ENCODE measurements at places on chromosomes 1 and 21.

DNA sequence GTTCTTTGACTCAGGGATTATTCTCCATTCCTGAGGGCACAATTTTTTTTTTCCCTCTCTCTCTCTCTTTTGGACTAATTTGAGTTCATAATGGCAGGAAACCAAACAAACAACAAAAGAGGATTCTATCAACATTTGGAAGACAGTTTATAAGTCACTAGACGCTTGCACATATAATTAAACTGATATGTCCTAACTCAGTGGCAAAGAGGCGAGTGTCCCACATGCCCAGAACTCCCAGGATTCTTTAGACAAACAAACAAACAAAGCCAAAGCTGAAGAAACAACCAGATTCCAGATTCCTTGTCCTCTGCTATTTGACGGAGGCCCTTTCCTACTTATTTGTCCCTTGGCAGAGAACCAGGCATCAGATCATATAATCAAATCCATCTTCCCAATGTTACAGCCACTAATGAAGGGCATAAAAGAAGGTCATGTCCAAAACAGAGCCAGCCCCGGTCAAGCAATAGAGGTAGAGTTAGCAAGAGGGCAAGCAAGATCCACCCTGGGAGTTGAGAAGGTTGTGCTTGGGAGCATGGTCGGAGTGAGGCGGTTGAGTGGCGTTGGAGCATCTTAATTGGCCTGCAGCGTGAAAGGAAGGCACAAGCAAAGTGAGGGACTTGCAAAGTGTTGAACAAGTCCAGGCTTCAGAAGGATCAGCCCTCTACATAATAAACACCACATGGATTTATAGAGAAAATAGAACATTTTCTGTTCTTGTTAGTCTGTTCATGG, 30.3 kb downstream of the ZNF362 start:
- no peak for DNase-seq

GRCh38 chr1:209443361-209443931, 140.1 kb upstream of the CAMK1G start:
- no peak for DNase-seq

GRCh38 chr1:157000686-157001085, 44.9 kb downstream of the ARHGEF11 start:
- DNase-seq: no peak

- DNase-seq: no peak
Observed at GRCh38 chr1:179586107-179586823, 5.4 kb upstream of the TDRD5 start.

- no peak for DNase-seq
Observed at GRCh38 chr21:46211376-46211775, 17.2 kb downstream of the LSS start.

GRCh38 chr1:109508001-109508872, 1.3 kb downstream of the AMIGO1 start:
- no peak for DNase-seq

DNA sequence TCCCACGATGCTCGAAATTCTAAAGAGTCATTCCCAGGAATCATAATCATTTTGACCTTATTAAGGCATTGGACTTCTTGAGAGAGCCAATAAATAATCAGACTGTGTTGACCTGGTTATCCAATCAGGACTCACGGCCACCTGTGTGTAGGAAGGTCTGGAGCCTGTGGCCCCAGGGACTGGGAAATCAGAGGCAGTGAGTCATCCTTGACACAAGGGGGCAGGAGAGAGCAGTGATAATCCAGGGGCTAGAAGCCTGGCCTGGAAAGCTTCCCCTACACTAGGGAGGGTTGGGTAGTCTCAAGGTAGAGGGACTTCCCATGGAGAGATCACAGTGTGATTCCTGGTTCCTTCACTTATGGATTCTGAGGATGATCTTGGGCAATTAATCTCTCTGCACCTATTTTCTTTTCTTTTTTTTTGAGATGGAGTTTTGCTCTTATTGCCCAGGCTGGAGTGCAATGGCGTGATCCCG, 4.7 kb downstream of the MR1 start:
- peak; percentile 42 for DNase-seq

DNA sequence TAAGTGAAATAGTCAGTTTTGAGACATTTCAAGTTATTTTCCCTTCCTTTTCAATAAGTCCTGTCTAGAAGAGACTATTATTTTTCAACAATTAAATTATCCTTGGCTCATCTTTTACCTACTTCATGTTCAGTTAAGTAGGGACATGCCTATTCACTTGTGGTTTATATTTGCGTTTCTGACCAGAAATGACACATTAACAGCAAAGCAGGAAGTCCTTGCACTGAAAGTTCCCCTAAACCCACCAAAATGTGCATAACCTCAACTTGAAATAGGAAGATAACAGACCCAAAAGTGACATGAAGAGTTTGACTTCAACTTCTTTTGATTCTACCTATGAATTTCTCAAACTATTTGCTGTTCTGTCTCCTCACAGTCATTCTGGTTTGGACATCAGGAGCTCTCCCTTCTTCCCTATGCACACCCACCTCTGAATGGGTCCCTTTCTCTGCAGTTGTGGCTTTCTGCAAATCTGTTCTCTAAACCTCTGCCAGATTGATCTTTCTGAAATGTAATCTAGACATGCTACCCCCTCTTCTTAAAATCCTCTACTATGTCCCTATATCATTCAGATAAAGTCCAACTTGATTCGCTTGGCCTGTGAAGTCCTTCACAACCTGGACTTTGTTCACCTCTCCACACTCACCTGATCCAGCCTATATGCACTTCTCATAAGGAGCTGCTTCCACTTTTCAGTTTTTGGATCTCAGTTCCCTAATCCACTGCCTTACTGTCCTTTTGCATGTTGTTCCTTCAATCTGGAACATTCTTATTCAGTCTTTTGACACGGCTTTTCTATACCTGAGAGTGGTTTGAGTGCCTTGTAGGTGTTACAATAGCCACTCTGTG, 661.5 kb upstream of the ADGRL4 start:
- no peak for DNase-seq

DNA sequence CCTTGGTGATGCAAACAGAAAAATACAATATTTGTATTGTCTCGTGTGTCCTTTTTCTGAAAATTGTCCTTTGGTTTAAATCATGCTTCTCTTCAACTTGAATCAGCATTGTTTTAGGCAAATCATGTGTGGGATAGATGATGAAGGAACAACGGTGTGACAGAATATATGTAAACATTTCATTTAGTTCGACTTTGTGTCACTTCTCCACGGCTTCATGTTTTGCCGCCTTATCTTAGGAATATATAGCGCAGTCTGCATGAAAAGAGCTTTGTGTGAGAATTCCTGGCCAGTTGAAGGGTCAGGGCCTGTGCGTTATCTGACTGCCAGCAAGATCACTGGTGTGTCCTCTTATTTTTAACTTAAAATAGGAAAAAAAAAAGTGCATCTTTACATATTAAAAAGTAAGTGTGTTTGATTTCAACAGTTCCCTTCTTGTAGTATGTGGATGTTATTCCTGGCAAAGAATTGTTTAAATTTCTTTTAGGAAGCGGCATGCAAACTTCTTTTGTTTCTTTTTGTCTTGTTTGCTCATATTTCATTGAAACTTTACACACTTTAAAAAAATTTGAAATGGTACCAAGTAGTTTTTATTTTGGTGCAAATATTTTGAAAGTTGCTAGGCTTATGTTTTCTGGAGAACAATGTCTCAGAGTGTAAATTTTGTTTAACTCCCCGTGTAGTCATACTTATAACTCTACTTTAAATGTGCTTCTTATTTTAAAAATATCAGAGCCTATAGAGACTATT, 465.2 kb downstream of the USP25 start:
- no peak for DNase-seq

- no peak for DNase-seq
Observed at GRCh38 chr1:147478521-147478920, 62.8 kb upstream of the BCL9 start.

DNA sequence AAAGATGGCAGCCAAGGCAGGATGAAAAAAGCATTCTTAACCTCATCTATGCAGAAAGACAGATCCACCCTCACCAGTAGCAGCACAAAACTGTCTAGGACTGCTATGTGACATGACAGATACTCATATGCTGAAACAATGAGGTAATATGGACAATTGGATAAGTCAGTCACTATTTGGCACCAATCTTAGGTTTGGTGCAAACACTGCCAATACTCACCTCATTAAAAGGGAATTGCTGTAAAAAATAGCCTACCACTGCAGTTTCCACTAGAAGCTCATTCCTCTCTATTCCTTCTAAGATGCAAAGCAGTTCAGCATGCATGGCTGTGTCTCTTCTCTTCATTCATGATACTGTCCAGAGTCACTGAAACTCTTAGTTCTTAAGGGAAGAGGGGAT, 91.7 kb downstream of the TBX15 start:
- no peak for DNase-seq

GRCh38 chr21:44402323-44403105, 49.1 kb downstream of the TRPM2 start:
- DNase-seq: no peak

DNA sequence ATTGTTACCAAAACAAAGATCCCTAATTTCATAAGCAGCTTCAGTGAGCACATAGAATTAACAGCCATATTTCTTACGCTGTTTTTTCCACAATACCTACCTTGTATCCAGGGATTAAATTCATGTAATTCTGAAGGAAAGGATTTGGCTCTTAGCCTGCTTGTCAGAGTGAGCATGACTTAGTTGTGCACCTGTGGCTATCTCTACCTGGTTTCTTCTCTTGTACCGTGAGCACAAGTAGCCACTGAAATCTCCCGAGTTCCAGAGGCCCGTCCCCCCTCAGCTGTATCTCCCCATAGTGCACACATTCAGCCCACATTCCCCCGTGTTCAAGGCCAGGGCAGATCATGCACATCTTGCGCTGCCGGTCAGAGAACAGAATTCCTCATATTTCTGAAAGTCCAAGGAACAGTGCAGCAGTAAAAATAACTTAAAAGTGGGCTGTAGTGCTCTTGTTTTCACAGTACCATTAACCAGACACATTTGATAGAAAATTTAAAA, 2.3 kb downstream of the TENT5C start:
- DNase-seq: no peak

- DNase-seq: no peak
Observed at GRCh38 chr21:20943561-20943997, 54.6 kb upstream of the NCAM2 start.

GRCh38 chr1:196902344-196902743, 14.5 kb downstream of the CFHR4 start:
- no peak for DNase-seq

DNA sequence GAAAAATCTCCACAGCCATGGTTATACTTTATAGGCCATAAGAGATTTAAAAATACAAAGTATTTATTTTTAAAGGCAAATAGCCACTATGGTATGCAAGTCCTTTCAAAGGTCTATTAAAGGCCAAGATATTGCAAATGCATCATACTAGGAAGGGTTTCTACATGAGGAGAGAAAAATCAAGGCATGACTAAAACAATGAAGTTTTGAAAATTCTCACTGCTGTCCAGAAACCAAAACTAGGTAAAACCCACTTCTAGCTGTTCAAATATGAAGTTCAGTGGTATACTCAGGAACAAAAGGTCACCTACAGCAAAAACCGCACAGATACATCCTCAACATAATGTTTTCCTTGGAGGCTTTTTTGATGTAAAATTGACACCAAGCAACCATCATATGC, 75.0 kb downstream of the EPS15 start:
- no peak for DNase-seq

GRCh38 chr1:5770981-5771765, 221.1 kb downstream of the NPHP4 start:
- DNase-seq: no peak

DNA sequence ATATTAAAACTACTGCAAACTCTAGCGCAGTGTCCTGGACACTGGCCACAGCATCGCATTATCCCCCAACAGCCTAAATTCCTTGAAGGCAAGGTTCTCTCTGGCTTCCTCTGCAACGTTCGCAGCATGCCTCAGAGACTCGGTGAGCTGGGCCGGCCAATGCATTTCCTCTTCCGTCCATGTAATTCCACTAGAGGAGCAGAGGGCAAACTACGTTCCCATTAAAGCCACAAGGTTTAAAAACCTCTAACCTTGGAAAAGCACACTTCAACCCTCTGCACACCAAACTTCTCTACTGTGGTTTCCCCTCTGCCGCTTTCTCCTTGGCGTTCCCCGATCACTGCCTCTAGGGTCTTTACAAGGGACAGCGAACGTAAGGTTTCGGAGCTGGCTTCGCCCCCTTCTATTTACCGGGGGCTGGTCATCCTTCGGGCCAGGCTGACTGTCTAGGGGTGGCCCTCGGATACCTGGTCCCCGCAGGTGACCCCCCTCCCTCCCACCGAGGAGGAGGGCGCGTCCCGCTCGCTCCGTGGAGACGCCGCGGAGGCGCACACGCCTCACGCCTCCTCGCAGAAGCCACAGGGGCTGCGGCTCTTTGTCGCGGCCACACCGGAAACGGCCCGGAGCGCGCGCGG, 456 bp upstream of the SMYD2 start:
- DNase-seq: no peak

Measured in stimulated activated CD4-positive, alpha-beta T cell treated with anti-CD3 and anti-CD28 coated beads, Interleukin-12 subunit alpha, Interleukin-12 subunit beta, amount 100 ng/mL, for 4 hours (primary cell).